ENCODE measurements at places on chromosomes 7 and 10.

DNA sequence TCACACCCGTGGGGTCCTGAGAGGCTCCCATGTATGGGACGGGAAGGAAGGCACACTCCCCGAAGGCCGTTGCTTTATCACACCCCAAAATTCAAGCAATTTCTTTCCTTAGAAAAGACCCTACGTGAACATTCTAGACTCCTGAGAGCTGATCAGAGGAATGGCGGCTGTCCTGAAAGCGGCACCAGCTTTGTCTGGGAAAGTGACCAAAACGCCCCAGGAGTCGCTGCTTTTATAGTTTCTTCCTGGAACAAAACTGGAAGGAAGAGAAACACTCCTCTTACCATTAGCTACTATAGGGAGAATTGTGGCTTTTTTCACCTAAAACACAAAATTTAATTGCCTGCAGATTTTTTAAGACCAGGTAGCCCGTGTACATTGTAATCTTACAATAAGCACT lies 261.8 kb upstream of the RNF32 start:
- DNase-seq, result no peak

GRCh38 chr10:50567384-50567783 lies 56.4 kb downstream of the SGMS1 start:
- no peak for DNase-seq

- no peak for DNase-seq
Measured at GRCh38 chr10:23525406-23525805, 86.5 kb downstream of the OTUD1 start.

DNA sequence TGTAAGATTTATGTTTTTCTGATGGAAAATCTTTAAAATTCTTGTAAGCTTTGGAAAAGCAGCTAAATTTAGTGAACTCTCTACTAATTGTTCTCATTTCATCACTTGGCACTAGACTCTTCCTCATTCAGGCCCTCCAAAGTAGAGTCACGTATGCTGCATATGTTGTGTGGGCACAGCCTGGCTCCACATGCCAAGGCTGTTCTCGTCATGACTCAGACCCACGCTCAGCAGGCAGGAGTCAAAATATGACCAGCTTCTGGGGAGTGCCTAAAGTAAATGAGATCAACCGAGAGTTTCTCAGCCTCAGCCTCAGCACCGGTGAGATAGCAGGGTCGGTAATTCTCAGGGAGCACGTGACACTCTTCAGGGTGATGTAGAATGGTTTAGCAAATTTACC lies 1672.9 kb downstream of the REEP3 start:
- DNase-seq, result no peak

- no peak for DNase-seq
Measured at GRCh38 chr7:130352194-130353074, 7.8 kb downstream of the CPA5 start.

DNA sequence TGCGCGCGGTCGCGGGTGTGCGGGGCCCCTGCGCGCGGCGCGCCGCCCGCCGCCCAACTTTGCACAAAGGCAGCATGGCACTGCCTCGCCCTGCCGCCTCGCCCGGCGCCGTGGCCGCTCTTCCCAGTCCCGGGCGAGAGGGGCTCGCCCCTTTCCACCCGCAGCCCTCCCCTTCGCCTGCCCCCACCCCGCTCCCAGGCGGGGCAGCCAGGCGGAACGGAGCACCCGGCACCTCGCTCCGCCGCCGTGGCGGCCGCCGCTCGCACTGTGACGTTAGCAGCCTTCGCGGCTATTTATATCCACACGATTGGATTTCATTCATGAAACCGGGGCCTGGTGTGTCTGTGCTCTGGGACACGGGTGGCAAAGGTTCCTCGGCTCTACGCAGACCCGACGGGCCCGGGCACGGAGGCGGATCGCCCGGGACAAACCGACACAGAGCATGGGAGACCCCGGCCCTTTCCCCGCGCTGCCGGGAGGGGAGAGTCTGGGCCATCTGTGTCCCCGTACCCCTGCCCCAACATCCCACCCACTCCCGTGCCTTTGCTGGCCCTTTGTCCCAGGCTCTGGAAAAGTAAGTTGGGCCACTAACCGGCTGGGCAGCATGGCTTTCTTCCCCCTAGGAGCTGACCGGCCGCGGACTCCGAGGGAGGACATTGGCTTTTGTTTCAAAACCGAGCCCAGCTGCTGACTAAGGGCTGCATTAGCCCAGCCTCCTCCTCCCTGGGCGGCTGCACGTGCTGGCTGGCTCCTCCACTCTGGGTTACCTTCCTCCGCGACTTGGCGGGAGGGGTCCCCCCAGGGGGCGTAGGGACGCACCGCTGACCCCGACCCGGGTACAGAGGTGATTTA lies at the start of gene RHOBTB1:
TSS of gene RHOBTB1 (minus strand) at position 128 of the 852 bp plus-strand sequence. CDS start 32,643 bp downstream, outside the sequence.
- DNase-seq, result no peak

DNA sequence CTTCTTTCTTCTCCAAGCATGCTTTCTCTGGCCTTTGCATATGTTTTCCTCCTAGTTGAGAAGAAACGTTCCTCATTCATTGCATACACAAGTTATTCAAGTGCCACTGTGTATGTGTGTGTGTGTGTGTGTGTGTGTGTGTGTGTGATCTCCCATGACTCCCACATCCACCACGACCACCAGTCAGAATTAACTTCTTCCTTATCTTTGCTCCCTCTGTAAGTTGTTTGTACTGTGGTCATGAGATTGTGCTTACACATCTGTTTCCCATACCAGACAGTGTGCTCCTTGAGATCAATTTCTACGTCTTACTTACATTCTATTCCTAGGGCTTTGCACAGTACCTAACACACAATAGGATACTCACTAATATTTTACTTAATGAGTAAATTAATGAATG lies 22.4 kb upstream of the FAM13C start:
- DNase-seq, result no peak

- DNase-seq, result no peak
Measured at GRCh38 chr10:43943818-43944360, 295.2 kb upstream of the ZNF32 start.

DNA sequence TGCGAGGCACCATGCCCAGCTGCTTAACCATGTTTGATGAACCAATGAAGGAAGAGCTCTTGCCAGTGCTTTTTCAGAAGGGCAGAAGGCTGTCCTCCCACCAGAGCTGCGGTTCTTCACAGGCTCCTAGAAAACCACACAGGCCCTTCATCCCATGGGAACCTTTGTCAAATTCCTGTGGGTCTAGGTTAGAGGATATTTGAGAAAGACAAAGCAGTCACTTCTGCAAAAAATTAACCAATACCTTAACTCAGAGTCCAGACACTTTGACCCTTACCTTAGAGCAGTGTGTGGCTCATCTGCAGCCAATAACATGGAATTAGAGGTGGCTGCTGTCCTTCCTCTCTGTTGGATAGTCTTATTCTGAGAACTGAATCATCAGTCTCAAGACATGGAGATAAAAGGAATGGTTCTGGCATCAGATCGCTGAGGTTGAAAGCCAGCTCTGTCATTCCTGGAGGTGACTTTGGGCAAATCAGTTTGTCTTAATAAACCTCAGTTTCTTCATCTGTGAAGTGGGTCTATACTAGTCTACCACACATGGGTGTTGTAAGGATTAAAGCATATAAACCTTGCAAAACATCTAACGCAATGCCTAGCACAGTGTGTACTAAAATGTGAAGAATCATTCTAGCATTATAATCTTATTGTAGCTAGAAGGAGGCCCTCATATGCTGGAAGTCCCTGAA lies 65.1 kb upstream of the PIP4K2A start:
- no peak for DNase-seq

- DNase-seq, result no peak
Measured at GRCh38 chr7:1555046-1555812, 776 bp downstream of the TMEM184A start.

Data from stimulated activated CD4-positive, alpha-beta T cell treated with anti-CD3 and anti-CD28 coated beads, TNF-alpha, amount 100 ng/mL, for 48 hours (primary cell).